ENCODE measurements at places on chromosomes 12 and 14.

GRCh38 chr12:7694556-7695236 lies 879 bp downstream of the GDF3 start:
- no peak for DNase-seq

DNA sequence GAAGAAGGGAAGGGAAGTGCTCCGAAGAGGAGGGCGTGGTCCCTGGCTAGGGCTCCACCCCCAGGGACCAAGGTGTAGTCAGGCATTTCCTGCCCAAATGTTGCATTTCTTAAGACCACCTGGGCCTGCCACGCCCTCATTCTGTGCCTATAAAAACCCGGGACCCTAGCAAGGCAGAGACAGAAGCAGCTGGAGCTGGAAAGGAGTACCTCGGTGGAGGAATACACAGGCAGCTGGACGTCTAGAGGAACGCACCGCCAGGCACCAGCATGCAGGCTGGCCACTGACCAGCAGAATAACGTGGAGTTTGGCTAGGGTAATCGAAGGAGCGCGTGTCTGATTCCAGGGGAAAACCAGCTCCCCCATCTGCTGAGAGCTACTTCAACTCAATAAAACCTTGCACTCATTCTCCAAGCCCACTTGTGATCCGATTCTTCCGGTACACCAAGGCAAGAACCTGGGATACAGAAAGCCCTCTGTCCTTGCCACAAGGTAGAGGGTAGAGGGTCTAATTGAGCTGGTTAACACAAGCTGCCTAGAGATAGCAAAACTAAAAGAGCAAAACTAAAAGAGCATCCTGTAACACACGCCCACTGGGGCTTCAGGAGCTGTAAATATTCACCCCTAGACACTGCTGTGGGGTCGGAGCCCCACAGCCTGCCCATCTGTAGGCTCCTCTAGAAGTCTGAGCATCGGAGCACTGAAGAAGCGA lies 21.0 kb downstream of the CFL2 start:
- DNase-seq = no peak

GRCh38 chr12:124673801-124674617 lies 106.6 kb upstream of the NCOR2 start:
- no peak for DNase-seq

- DNase-seq = no peak
Measured at GRCh38 chr12:66239295-66239694, 50.3 kb downstream of the IRAK3 start.

GRCh38 chr14:50874757-50875156 lies 2.9 kb downstream of the ABHD12B start:
- no peak for DNase-seq

GRCh38 chr12:53568809-53569557 lies 57.2 kb downstream of the ATF7 start:
- DNase-seq = no peak

DNA sequence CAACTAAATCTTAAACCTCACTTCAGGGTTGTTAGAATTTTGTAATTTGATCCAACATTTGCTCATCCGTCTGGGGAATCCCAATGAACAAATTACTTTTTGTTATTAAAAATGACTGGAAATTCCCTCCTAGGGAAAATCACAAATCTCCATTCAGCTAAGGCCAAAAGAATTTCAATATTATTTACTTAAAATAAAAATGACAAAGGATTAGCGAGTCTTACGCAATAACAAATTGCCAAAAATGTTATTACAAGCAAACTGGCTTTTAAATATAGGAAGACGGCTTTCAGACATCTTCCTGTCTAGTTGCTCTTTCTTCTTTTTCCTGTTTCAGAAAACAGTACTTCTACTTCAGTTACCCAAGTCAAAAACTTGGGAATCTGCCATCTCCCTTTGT lies 92.4 kb upstream of the TSPAN8 start:
- no peak for DNase-seq

DNA sequence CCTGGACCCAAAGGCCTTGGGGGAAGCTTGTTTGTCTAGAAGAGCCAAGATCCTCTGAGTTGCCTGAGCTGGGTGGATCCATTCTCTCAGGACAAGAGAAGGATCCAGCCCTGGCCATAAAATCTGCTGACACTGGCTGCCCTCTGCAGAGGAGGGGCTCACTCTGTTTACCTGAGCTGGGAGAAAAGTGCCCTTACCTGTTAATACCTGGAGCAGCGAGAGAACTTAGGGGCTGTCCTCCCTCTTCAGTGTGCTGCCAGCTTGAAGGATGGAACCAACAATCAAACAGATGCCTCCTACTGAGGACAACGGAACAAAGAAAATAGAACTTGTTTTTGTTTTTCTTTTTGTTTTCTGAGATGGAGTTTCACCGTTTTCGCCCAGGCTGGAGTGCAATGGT lies 7.3 kb upstream of the KRT7 start:
- DNase-seq = no peak

- DNase-seq = no peak
Measured at GRCh38 chr12:78898416-78898815, 33.8 kb downstream of the SYT1 start.

DNA sequence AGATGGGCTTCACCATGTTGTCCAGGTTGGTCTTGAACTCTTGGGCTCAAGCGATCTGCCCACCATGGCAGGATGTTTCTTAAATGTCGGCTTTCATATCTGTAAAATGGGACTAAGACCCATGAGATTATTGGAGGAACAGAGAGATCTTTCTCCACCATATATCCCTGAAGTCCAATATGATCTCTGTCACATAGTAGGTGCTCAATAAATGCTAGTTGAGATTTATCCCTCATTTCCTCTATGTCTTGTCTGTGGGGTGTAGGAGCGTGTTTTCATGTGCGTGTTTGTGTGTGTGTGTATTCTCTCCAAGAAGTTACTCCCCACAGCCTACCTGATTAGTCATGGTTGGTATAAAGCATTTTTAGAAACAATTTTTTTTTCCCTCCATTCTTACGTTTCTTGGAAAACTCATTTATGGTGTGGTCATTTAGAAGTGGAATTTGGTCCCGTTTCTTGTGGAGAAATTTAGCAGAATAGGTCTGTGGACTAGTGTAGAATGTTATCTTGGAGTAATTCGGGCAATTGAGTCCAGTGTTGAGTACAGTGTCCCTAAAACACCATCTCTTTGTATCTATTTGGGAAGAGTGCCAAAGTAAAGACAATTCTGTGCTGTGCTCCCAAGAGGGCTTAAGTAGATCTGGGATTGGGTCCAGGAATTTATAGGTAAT lies 4.3 kb downstream of the STRAP start:
- DNase-seq = no peak

GRCh38 chr12:64171715-64172114 lies 50.4 kb downstream of the KICS2 start:
- no peak for DNase-seq

DNA sequence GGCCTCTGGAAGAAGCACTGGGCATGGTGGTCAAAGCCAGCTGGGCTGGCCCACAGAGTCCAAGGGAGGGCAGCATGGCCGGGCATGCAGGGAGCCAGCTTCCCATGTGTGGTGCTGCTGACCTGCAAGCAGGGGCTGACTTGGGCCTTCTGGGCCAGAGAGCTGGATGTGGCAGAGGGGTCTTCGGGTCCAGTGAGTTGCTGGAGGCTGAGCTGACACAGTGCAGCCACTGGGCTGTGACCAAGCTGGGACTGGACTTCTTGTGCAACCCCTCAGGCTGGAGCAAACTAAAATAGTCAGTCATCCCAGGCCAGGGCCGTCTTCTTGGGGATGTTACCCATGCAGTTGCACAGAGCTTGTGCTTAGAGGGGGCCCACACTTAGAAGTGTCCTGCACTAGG lies 7.3 kb upstream of the RIN3 start:
- no peak for DNase-seq

DNA sequence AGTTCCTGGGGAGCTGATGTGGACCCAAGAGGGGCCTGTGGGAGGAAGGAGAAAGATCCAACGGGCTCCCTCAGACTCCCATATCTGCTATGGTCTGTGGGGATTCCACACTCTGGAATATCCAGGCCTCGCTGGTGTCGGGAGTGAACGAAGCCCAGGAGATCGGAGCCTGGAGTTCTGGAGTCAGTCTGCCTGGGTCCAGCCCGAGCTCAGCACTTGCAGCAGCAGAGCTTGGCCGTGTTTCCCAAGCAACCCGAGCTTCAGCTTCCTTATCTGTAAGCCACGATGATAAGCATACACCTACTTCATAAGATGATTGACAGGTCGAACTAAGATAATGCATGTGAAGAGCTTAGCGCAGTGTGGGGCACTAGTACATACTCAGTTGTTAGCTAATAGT lies 10.1 kb downstream of the LTBP2 start:
- no peak for DNase-seq

- no peak for DNase-seq
Measured at GRCh38 chr12:91368613-91369012, 186.0 kb upstream of the DCN start.

DNA sequence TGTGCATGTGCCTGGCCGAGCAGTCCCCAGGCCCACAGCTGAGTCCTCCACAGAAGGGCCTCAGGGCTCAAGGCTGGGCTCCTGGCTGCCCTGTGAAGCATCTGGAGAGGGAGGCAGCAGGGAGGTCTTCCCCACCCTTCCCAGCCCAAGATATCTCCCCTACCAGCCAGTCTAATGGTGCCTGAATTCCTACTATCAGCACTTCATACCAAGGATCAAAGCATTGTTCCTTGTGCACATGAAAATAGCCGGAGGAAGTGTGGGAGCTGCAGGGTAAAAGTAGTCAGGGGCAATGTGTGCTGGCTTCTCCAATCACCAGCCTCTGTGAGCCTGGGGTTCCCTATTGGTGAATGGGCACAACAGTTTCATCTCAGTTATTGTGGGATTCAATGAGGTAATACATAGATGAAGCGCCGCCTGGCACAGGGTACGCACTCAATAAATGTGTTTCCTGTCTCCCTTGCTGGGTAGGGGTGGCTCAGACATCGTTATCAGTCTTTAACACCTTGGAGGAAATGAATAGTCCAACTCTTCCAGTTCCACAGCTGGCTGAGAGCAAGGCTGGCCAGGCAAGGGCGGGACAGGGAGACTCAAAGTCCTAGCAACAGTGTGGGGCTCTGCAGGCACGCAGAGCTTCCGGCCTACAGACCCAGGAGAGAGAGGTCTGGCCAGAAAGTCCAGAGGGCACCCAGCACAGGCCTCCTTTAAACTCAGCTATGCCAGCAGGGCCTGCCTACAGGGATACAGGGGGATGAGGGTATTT lies 39.1 kb upstream of the PNMA1 start:
- DNase-seq = no peak

DNA sequence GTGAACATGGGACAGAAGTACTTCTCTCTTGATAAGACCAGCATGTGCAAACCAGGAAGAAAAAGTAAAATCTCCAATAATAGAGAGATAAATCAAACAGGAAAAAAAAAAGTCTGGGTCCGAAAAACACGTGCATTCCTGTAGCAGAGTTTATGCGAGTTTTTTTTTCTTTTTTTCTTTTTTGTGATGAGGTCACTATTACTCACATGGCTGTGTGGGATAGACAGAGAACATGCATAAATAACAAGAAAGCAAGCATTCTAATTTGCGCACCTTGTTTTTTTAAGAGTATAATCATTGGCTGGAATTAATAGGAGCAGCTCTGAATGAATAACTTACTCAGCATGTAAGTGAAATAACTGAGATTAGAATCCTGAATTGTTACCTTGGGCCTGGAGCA lies 91.9 kb upstream of the CPM start:
- no peak for DNase-seq

GRCh38 chr12:11811008-11811407 lies 161.5 kb downstream of the ETV6 start:
- no peak for DNase-seq

- no peak for DNase-seq
Measured at GRCh38 chr12:66503746-66504145, 175.1 kb downstream of the GRIP1 start.

DNA sequence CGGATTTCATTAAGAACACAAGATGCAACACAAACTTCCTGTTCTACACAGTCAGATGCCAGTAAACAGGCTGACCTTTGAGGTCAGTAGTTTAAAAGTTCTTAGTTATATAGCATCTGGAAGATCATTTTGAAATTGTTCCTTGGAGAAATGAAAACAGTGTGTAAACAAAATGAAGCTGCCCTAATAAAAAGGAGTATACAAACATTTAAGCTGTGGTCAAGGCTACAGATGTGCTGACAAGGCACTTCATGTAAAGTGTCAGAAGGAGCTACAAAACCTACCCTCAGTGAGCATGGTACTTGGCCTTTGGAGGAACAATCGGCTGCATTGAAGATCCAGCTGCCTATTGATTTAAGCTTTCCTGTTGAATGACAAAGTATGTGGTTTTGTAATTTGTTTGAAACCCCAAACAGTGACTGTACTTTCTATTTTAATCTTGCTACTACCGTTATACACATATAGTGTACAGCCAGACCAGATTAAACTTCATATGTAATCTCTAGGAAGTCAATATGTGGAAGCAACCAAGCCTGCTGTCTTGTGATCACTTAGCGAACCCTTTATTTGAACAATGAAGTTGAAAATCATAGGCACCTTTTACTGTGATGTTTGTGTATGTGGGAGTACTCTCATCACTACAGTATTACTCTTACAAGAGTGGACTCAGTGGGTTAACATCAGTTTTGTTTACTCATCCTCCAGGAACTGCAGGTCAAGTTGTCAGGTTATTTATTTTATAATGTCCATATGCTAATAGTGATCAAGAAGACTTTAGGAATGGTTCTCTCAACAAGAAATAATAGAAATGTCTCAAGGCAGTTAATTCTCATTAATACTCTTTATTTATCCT lies 13.5 kb downstream of the PTGER2 start:
- DNase-seq = no peak

DNA sequence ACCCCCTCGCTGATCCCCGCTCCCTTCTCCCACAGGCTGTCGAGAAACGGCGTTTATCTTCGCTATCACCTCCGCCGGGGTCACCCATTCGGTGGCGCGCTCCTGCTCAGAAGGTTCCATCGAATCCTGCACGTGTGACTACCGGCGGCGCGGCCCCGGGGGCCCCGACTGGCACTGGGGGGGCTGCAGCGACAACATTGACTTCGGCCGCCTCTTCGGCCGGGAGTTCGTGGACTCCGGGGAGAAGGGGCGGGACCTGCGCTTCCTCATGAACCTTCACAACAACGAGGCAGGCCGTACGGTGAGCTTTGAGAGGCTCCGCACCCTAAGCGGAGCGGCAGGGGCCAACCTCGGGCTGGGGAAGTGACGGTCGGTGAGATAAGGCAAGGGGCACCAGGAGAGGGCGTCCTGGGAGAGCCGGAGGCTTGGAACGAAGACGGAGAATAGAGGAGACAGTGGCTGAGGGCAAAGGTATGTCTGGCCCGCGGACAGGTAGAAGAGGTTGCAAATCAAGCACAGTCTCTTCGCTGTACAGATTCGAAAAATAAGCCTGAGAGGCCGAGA lies 2.3 kb downstream of the WNT1 start:
- no peak for DNase-seq

DNA sequence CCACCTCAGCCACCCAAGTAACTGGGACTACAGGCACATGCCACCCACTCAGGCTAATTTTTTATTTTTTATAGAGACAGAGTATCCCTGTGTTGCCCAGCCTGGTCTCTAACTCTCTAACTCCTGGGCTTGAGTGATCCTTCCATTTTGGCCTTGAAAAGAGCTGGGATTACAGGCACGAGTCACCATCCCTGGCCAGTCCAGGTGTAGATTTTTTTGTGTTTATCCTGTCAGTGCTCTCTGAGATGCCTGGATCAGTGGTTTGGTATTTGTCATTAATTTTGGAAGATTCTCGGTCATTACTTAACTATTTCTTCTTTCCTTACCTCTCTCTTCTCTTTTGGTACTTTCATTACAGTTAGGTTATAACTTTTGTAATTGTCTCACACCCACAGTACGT lies 5.3 kb upstream of the HIF1A start:
- DNase-seq = no peak

GRCh38 chr12:87425942-87426554 lies 603.2 kb downstream of the C12orf50 start:
- no peak for DNase-seq
